ENCODE measurements at places on chromosomes 1 and 21. TPM values are rescaled to one million over a fixed set of nuclear protein-coding genes. Genes with fewer than 3 reads are reported as not detected.

DNA sequence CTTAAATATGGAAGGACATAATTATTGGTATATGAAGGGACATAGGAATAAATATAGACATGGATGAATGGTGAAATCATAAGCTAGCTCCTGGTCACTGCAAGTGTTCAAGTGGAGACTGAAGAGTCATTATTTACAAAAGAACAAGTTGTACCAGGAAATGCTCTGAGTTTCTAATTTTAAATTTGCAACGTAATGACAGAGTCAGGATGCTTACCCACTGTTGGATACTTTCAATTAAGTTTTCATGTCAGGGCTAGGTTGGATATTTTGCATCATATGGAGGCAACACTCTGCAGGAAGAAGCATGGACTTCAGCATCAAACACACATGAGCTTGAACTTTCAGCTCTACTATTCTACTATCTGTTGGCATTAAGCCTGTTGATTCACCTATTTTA is 499.6 kb upstream of the C1orf87 start:
- DNase-seq, result peak; percentile 35

DNA sequence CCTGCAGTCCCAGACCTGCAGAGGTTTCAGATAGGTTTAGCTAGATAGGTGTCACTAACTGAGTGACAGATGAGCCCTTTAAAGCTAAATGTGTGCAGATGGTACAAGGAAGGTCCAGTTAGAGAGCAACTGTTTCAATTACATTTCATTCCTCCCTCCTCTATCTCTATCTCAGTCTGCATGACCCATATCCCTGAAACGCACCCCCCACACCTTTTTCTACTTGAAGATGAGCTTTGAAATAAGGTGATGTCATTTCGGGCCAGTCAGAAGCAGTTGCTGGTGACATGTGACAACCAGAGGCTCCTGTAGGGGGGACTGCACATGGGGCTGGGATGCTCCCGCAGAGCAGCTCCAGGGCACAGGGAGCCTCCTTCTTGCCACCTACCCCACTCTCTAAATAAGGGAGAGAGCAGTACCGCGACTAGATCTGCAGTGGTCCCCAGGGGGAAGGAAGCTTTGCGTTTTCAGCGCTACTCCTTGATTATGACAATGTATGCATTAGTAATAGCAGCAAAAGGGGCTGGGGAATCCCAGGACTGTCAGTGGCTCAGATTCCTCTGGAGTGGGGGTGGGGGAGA is 4.3 kb downstream of the ATP8B2 start:
- no peak for DNase-seq

GRCh38 chr1:88104236-88104635 is 579.8 kb upstream of the PKN2 start:
- no peak for DNase-seq

DNA sequence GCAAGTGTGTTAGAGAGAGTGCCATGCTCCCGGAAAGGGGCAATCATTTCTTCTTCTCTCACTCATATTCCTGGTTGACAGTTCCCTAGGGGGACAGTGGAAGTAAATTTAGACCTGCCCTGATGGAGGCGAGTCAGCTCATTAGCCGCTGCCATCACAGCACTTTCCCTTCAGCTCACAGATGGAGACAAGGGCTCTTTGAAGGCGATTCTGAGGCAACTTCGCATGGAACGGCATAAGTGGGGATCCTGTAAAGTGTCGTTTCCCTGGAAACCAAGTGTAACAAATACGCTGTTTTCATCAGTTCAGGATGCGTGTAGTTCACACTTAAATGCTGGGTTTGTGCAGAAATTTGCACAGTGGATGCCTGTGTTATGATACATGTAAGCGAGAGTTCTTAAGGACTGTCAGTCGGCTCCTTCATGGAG is 114.5 kb upstream of the TMPRSS15 start:
- DNase-seq, result no peak

- DNase-seq, result peak; percentile 75
These were observed 917 bp downstream of the STX12 start for GRCh38 chr1:27773826-27774445.

DNA sequence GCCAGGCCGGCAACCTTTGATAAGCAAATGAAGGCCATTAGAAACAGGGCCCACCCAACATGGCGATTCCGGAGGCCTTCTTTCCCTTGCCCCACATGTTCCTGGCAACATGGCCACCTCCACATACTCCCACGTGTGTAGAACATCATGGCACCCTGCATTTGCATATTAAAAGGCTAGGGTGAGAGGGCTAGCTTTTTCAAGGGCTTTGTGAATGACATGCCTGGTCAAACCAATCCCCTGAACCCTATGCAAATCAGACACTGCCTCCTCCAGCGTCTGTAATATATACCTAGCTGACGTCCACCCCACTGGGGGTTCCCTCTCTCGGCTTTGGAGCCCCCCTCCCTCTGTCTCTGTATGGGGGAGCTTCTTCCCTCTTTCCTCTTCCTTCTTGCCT is 1.6 kb downstream of the ADCY10 start:
- DNase-seq, result no peak

DNA sequence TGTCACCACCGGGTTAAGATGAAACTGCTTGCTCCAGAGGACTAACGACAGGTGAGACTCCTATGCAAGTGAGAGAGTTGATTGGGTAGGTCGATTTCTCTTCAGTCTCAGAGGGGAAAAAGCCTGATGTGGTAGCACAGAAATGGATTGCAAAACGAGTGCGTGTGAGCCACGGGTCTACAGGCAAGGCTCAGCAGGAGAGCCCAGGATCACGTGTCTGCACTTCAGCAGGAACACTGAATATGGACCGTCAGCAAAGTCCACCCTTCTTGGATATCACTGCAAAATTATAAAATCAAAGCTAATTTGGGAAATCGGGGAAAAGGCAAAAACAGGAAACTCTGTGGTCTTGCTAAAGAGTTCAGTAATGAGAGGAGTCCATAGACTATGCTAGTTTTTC is 107.7 kb upstream of the ZNF648 start:
- DNase-seq, result no peak

DNA sequence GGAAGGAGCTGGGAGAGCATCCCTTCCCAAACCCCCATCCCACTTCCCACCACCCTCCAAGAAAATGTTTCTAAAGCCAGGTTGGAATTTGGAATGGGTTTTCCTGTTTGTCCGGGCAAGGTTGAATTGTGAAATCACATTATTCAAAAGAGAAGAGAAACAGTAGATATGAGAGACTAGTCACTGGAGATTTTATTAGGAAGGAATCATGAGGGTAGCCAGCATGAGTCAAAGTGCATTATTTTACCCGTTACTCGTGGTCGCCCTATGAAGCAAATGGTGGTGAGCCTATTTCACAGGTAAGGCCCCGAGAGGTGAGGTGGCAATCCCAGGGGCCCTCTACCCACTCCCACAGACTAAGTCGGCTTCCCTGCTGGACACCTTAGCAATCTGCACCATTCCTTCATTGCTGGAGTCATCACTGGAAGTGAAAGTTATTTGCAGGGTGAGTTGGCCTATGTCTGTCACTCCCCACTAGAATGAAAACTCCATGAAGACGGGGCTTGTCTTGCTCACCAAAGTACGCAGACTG is 52.8 kb downstream of the TOMM20 start:
- no peak for DNase-seq

DNA sequence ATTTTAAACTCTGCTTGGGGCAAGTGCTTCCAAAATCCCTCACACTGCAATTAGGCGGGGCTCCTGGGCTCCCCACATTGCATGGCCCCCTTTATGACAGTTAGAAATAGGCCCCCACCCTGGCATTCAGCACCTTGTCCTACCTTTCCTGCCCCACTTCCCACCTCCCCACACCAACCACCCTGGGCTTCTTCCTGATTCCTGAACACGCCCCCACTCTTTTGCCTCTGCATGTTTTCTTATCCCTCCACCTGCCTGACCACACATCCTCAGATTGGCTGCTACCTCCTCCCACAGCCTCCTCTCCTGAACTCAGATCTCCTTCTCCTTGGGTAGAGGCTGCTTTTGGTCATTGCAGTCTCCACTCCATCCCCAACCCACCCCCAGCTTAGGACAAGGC is 1.5 kb downstream of the MOB3C start:
- no peak for DNase-seq

- DNase-seq, result no peak
These were observed 26.4 kb downstream of the TIAM1 start for GRCh38 chr21:31317688-31318087.

- peak; percentile 64 for DNase-seq
These were observed 695.6 kb downstream of the USP25 start for GRCh38 chr21:16425376-16425775.

DNA sequence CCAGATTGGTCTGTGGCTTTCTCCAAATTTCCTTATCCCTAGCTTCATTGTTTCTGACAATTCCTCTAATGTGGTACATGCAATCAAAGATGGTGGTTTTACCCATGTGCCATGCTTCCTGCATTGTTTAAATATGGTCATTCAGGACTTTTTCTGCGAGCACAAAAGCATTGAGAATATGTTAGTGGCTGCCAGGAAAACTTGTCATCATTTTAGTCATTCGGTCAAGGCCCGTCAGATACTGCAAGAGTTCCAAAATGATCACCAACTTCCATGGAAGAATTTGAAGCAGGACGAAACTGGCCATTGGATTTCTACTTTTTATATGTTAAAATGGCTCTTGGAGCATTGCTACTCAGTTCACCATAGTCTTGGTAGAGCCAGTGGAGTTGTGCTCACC is 3.7 kb downstream of the ZBED6 start:
- DNase-seq, result no peak

DNA sequence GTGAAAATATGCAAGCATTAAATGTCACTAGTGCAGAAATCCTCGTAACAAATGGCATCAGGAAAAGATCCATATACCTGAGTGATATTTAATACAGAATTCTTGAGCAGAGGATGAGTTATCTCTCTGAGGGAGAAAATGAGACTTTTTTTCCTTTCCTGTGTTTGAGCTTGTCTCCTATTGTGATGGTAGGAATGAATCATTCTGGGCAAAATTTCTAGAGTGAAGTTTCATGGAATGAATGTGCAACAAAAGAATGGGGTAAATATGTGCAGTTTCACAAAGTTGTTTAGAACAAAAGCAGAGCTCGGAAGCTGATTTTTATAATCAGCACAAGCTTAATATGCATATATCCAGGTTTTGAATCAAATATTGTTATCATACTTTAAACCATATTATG is 4.6 kb downstream of the CTPS1 start:
- peak; percentile 68 for DNase-seq

DNA sequence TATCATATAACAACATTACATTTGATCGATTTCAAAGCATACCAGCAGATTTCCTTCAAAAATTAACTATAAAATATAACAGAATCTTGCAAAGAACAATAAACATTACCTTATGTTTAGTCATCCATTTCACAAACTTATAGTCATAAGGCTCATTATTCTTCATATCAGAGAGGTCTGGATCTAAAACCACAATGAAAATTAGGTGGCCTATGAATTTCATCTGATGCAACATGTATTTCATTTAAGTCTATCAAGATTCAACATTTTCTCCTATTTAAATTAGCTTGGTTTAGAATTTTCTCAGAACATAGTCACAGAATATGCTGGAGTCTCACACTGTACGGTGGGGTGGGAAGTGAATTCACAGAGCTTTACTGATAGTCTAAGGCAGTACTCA is 49.2 kb downstream of the KYAT3 start:
- no peak for DNase-seq

Gene TMCO2
- not detected for total RNA-seq

Gene OR2L5
- total RNA-seq, result not detected

Gene OR2L13
- total RNA-seq, result not detected

All from endothelial cell of umbilical vein (primary cell).